ENCODE measurements at places on chromosomes 3 and 15. TPM values are rescaled to one million over a fixed set of nuclear protein-coding genes. Genes with fewer than 3 reads are reported as not detected.

The BOC gene
- 33.4 TPM for total RNA-seq

The HRG gene
- not detected for total RNA-seq

The GOLGA6L2 gene
- total RNA-seq, result not detected

The TMA7 gene
- total RNA-seq, result 164 TPM

The NR2E3 gene
- total RNA-seq, result 0.27 TPM

The RTP4 gene
- not detected for total RNA-seq

The SEMA3F gene
- 35.1 TPM for total RNA-seq

The RPL29 gene
- total RNA-seq, result 642 TPM

The C15orf62 gene
- not detected for total RNA-seq

The SKOR1 gene
- total RNA-seq, result 0.78 TPM

The ITIH3 gene
- 2.6 TPM for total RNA-seq

The SLC22A13 gene
- total RNA-seq, result 2.2 TPM

The GOLGA8M gene
- 0.81 TPM for total RNA-seq

The GNAT1 gene
- total RNA-seq, result 0.54 TPM

The CSNK1G1 gene
- total RNA-seq, result 9.3 TPM

The GOLGA6B gene
- total RNA-seq, result not detected

DNA sequence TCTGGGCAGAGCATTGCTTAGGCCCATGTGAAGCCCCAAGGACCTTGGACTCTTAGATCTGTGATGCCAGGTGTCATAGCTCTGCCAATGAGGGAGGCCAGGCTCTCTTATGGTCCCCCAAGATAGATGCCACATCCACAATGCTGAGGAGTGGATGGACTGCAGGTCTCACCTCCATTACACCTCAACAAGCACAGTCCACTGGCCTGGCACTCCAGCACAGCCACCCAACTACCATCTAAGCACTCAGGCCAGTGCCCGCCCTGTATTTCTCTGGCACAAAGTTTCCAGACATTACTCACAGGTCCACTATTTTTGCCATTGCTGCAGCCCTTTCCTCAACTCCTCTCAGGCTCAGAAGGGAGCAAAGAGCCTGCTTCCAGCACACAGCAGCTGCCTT lies 613.5 kb upstream of the EPHA6 start:
- DNase-seq, result no peak

DNA sequence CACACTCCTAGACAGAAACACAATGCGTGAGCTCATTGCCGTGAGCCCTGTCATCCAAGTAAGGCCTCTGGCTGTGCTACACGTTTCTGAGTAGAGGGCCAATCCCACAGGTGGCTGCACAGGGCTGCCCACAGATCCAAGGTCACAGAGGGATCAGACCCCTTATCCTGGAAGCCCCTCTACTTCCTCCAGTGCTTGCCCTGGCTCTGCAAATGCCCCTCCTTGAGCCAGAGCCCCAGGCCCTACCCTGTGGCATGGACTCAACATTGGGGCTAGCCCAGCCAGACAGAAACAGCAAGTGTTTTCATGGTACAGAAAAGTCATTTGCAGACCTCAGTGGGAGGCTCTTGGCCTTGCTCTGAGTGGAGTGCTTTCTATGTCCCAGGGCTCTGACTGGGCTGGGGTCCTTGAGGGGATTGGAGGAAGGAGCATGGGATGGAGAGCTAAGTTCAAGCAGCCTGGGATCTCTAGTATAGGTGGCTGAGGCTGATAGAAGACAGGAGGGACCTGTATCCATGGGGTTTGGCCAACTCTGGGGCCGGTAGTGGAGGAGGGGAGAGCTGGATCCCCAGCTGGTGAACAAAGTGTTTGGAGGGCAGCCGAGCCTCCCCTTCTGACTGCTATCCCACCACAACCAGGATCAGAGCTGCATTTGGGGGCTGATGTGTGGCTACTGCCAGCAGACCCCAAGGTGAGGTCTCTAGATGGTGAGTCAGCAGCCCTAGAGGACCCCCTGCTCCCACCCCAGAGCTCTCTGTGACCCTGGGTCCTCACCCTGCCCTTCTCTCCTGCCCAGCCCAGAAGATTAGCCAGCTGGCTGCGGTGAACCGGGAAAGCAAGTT lies 38.7 kb downstream of the GOLGA6A start:
- DNase-seq, result no peak

DNA sequence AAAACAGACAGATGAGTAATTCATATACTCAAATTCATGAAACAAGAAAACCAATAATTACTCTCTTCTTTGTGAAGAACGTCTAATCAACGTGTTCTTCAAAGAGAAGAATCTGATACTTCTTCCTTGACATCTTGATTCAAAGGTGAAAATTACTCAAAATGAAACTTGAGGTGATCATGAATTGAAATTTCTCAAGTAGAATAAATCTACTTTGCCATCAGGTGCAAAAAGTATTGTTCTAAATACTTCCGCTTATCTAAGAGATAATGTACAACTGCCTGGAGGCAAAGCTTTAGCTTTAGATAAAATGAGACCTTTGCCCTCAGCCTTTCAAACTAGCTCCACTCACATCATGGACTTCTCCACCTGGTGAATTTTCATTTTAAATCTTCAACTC lies 13.9 kb upstream of the XXYLT1 start:
- no peak for DNase-seq

DNA sequence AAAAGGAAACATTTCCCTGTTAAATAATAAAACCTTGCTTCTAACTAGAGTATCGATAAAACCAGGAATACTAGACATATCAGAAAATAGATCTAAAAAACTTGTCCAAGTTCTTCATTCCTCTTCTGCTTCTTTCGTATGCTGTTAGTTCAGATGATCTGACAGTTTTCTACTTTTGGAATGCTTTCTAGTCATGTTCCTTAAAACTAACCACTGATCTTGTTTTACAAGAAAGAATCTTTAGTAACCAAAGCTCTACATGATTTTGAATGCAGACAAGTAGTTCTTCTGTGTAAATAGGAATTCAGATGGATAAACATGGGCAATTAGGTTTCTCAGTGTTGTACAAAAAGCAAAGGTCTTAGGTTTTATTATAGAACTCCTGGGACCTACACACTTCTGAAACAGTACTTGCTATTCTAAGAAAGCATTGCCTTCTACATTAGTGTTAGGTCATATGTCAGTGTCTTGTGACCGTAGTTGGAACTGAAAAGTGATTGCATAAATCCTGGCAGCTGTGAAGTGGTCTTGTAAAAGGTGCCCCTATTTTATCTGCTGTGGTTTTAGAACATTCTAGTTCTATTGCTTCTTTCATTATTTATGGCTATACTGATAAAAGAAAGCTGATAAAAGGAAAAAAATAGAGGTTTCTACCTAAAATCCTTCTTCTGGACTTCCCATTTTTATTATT lies 40.7 kb downstream of the SNRK start:
- no peak for DNase-seq

GRCh38 chr15:71800835-71801745 lies 9.3 kb upstream of the NR2E3 start:
- DNase-seq, result no peak

- no peak for DNase-seq
Observed at GRCh38 chr15:40238532-40239403, at the start of gene PAK6. Gene PAK6 (plus strand): TSS chr15:40239063. CDS start chr15:40264786, 25,723 bp downstream.

- no peak for DNase-seq
Observed at GRCh38 chr15:26102365-26102764, 239.2 kb upstream of the ATP10A start.

- DNase-seq, result no peak
Observed at GRCh38 chr3:59563072-59563605, 513.3 kb upstream of the CFAP20DC start.

DNA sequence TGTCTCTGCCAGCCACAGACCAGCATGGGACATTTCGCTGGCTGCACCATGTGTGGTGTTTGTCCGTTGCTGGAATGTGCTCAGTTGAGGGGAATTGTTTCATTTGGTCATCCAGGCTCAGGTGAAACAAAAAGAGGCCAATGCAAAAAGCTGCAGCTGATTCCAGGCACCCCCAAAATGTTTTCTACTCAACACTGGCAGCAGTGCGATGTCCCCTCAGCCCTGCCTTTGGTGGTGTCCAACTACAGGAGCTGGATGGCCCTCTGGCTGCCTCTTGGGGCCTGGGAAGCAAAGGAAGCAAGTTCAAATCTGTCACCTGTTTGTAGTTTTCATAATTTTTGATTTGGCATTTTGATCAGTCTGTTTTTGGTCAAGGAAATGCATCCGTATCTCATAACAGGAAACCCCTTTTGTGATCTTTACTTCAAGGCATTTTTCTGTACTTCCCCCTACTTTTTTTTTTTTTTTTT lies 141.8 kb downstream of the EEFSEC start:
- no peak for DNase-seq

DNA sequence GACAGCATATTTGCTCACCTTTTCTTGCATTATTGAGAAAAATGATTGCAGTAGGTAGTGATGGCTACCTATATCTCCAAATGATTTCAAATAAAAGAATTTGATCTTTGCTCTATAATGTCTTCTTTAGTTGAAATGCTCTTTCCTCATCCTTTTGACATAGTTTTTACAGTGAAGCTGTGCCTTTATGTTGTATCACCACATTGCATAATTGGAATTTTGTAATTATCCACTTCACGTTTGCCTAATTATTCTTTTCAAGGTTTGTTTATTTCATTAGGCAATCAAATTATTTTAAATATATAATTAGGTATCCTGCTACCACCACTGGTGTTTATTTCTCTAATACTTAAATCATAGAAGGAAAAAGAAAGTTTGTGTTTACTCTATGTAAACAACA lies 21.3 kb upstream of the P2RY13 start:
- DNase-seq, result no peak

DNA sequence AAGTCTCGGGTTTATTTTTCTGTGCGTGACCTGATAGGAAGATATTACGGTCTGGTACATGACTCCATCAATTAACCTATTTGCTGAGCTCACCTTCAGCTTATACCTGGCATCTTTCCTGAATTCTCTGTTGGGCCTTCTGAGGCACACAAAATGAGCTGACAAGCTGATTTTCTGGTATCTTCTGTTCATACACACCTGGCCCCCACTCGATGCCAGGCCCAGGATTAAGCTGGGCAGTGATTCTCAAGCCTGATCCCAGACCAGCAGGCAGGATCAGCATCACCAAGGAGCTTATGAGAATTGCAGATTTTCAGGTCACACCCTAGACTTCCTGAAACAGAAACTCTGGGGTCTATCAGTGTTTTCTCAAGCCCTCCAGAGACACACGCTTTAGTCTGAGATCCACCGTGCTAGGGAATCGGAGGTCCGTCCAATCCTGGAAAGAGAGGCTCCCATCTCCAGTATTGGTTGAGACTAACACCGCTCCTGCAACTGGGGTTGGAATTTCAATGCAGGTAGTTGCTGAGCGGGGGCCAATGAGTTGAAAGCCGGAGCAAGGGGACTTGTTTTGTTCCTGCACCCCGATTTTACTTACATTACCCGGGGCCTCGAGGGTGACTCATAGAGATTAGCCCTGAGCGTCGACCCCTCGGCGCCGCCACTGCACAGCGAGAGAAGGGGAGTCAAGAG lies 636 bp upstream of the EIF1B start:
- no peak for DNase-seq

- no peak for DNase-seq
Observed at GRCh38 chr3:172316758-172317157, 131.5 kb downstream of the GHSR start.

- DNase-seq, result no peak
Observed at GRCh38 chr3:69082361-69082760, 2.2 kb upstream of the UBA3 start.

- no peak for DNase-seq
Observed at GRCh38 chr3:50204804-50205412, at the start of gene SLC38A3. Gene SLC38A3 (plus strand): TSS chr3:50205271. CDS start chr3:50214200, 8,929 bp downstream.

DNA sequence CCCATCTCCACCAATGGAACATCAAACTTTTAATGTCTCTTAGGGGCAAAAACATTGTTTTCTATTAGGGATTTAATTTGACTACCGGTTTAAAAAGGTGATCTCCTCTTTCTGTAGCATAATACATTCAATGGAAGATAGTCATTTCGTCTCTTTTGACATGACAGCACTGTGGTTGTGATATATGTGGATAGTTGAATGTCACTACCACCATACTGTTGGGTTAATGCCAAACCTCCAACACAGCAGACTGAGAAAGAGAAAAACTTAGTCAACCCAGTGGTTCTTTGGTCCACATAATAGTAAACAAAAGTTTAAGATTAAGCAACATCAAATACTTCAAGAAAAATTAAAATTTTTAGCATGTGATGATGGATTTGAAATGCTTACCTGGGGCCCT lies 530.4 kb downstream of the AGBL1 start:
- DNase-seq, result no peak

- DNase-seq, result no peak
Observed at GRCh38 chr3:46546896-46547440, 19.1 kb downstream of the LRRC2 start.

GRCh38 chr15:91409387-91409786 lies 309.3 kb downstream of the SV2B start:
- no peak for DNase-seq

GRCh38 chr15:83843471-83843871 lies 189.5 kb downstream of the ADAMTSL3 start:
- DNase-seq, result no peak

DNA sequence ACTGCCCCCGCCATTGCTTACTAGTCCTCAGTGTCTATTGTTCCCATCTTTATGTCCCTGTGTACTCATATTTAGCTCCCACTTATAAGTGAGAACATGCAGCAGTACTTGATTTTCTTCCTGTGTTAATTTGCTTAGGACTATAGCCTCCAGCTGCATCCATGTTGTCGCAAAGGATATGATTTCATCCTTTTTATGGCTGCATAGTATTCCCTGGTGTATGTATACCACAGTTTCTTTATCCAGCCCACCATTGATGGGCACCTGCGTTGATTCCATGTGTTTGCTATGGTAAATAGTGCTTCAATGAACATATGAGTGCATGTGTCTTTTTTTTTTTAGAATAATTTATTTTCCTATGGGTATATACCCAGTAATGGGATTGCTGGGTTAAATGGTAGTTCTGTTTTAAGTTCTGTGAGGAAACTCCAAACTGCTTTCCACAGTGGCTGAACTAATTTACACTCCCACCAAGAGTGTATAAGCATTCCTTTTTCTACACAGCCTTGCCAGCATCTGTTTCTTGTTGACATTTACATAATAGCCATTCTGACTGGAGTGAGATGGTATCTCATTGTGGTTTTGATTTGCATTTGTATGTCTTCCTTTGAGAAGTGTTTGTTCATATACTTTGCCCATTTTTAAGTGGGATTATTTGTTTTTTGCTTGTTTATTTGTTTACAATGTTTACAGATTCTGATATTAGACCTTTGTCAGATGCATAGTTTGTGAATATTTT lies 53.7 kb downstream of the GALK2 start:
- DNase-seq, result no peak

- DNase-seq, result no peak
Observed at GRCh38 chr3:56761887-56762651, 39.7 kb downstream of the ARHGEF3 start.

DNA sequence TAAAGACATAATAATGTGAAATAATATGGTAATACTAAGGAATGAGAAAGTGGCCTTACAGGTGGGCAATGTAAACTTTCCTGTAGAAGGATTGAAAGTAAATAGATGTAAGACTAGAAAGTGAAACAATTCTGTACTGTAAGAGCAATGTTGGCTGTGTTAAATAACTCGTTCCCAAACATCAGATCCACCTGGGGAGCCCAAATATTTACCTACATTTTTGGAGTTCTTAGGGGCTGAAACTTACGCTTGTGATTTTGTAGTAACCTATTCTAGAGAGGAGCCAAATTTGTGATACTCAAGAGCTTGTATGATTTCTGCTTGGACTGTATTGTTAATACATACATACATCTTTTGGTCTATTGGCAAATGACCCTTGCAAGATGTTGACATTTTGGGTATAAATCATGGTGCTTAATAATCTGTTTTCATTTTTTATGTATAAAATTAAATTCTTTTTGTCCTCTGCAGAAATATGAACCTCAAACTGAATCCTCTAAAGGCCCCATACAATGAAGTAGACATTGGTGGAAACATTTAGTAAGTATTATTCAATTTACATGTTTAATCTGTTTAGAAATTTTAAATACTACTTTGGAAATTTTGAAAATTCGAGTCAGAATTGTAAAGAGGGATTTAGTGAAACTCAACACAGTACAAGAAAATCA lies 8.5 kb upstream of the CHD2 start:
- no peak for DNase-seq
